T-helper 17 cell (primary cell): ENCODE measurements at places on chromosomes 16 and 17.

GRCh38 chr16:23353440-23353839, 51.3 kb downstream of the SCNN1B start:
- DNase-seq = no peak

- no peak for DNase-seq
Observed at GRCh38 chr17:28392491-28392890, 13.5 kb downstream of the SLC46A1 start.

- no peak for DNase-seq
Observed at GRCh38 chr16:53695070-53695469, 8.6 kb downstream of the RPGRIP1L start.

- DNase-seq = no peak
Observed at GRCh38 chr16:82967424-82967823, 340.7 kb downstream of the CDH13 start.

- DNase-seq = no peak
Observed at GRCh38 chr17:43818966-43819365, 14.0 kb downstream of the MPP3 start.

GRCh38 chr16:65062736-65063583, 58.9 kb downstream of the CDH11 start:
- DNase-seq = no peak

DNA sequence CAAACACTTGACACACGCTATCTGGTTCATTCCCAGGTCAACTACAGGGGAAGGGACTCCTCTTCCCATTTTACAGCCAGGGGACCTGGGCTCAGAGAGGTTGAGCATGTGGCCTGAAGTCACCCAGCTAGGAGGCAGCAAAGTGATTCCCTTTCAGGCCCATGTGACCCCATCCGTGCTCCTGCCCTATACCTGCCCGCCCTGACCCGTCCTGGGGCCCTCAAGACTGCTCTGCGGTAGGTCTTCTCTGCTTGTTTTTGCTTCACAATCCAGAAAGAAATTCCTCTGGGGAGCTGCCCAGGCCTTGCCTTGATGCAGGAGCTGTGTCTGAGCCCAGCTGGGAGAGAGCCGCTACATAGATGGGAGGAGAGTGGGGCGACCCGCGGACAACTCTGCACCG, 161.4 kb downstream of the SDK2 start:
- DNase-seq = no peak

- no peak for DNase-seq
Observed at GRCh38 chr17:63181856-63182255, 215.8 kb downstream of the TANC2 start.

DNA sequence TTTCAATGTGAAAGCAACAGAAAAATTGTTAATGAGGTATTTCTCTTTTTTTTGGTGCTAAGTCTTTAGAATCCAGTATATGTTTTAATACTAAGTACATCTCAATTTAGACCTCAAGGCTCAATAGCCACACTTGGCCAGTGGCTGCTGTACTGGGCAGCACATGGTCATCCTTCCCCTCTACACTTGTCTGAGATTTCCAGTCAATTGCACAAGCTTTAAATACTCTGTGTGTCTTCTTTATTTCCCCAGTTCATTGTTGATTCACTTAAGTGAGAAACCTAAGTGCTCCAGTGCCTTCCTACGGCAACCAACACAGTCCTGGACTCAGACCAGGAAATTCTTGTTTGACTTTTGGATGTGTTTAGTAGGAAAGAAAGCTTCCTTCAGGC, 62.2 kb downstream of the TNRC6C start:
- DNase-seq = no peak

- no peak for DNase-seq
Observed at GRCh38 chr17:77772899-77773358, 185.6 kb upstream of the TNRC6C start.

DNA sequence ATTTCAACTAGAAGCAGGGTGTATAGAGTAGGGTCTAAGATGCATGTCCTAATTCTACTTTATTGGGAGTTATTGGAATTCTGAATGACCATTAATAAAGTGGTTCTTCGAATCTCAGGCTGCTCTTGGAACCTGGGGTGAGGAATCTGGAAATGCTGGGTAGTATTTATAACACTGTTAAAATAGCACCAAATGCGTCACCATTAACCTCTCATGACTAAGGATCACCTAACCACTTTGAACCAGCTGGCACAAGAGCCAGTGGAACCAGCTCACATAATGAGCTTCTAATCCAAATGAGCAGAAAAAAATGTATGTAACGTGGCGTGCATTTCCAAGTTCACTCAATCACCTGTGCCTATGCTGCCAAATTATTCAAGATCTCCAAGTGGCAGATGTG, 281.7 kb downstream of the GRIN2A start:
- no peak for DNase-seq

DNA sequence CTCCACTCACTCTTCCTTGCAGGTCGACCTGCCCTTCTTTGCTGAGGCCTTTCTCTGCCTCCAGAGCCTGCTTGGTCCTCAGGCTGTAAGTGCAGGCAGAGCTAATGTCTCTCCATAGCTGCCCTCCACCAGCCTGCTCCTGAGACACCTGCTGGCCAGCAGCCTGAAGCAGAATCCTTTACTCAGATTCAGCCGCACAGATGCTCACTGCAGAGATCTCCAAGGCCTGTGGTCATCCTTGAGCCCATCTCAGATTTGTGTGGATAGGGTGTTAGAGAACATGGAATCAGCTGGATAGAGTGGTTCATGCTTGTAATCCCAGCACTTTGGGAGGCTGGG, 11.5 kb downstream of the DEXI start:
- no peak for DNase-seq

DNA sequence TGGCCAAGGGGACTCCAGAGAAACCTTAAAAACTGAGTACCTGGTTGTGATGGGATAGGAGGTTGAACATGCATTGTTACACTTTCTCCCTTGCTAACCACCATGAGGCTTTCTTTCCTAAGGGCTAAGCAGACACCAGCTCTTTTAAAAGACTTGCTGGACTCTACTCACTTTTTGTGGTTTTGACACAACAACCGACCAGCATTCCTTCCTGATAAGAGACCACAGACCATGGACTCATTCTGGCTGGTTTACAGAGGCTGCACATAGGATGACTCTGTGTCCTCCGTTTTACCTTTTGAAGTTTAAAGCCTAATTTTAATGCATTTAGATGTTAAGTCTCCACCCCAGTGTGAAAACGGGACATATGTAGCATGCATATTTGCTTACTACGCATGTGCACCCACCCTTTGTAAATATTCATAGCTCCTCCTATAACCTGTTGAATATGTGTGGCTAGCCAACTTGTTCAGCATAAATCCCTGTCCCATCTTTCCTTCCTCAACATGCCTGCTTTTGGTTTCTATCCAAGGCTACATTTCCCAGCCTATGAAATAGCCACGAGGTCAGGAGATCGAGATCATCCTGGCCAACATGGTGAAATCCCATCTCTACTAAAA, 475.9 kb downstream of the GRIN2A start:
- DNase-seq = no peak

- no peak for DNase-seq
Observed at GRCh38 chr16:31377210-31377903, 15.8 kb upstream of the ITGAD start.

DNA sequence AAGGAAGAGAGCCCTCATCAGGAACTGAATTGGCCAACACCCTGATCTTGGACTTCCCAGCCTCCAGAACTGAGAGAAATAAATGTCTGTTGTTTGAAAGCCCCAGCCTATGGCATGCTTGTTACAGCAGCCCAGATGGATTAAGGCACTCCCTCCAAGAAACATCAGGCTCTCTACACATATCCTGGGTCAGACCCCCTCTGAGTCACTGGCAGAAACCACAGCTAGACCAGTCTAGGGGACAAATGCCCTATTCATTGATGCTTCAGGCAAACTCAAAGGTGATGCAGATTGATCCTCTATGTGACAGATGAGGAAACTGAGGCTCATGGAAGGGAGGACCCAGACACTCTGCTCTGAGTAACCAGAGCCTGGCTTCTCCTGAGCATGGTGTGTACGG, 116.8 kb downstream of the WSCD1 start:
- no peak for DNase-seq

DNA sequence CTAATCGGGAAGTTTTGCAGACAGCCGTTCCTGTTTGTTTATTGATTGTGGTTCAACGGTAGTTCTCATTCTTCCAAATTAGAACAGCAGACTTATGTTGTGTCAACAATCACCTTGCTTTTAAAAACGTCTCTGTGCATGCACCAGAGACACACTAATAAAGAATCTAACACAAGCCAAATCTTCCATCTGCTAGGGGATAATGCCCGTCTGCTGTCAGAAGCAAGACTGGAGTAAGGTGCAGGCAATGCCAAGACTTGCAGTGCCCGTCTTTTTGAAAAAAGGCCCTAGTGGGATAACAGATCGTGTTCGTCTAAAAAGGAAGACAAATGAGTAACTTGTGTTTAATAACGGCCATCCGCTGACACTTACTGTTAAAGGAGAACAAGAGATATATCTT, 158.4 kb downstream of the KCNJ2 start:
- no peak for DNase-seq

GRCh38 chr17:8121407-8121680, 2.6 kb downstream of the HES7 start:
- DNase-seq = no peak

DNA sequence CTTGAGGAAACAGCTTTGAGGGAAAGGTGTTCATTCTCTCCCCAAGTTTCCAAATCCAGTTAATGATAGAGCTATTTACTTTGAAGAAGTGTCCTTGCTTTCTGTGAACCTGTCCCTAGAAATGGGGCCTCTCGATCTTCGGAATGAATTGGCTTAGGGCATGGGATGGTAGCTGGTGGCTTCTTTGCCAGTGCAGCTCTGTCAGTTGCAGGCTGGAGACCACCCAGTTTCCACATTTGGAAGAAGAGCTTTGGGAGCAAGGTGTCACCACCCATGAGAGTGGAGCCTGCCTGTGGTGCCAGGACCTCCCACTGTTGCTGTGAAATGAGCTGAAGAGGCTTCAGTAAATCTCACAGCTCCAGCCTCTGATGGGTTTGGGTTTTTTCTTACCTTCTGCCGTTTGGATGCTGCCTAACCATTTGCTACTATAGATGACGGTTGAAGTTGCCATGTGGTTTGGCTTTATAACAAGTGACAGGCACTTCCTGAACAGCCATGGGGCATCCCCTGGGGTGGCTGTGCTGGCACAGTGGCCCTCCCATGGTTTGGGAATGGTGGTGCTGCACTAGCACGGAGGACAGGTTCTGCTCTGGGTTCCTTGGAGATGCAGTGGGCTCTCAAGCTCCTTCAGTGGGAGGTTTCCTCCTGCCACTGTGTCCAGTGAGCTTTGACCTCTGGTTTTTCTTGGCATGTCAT, 19.5 kb upstream of the SLC5A10 start:
- no peak for DNase-seq

GRCh38 chr16:55263271-55264250, 60.4 kb upstream of the IRX6 start:
- no peak for DNase-seq

DNA sequence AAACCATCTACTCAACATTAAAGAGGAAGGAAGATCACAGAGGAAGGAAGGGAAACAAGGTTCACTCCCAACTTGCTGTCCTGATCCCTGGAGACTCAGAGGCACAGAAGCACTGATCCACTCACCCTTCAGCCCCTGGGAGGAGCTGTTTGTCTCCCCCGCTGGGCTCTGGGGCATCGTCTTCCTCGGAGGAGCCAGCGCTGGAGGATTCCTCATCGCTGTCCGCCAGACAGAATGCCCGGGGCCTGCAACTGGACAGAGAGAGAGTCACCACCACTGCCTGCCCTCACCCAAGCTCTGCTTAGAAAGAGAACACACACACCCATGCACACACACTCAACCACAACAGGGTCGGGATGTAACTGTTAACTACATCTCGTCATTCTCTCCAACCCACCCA, 24.8 kb upstream of the ERN1 start:
- DNase-seq = no peak

DNA sequence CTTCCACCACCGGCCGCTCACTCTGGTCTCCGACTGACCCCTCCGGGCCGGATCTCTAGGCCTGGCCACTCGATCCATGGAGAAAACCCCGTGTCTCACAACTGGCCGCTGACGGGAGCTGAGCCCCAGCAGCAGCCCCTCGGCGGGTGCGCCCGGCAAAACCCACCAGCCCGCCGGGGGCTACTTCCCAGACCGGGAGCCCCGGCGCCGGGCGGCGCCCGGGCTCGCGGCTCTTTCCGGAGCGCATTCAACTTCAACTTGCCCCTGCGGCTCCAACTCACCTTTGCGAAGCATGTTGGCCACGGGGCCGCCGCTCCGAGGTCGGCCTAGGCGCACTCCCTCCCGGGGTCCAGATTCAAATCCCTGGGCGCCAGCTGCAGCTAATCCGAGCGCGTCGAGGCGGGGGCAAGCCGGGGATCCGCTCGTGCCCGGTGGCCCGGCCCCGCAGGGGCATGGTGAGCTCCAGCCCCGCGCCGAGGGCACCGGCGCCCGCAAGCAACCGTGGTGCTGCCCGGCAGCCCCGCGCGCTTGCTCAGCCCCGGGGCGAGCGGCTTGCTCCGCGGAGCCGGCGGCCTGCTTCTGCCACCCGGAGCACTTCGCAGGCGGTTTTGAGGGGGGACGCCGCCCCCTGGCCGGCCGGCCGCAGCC, 438 bp downstream of the RTN4RL1 start:
- DNase-seq = no peak

DNA sequence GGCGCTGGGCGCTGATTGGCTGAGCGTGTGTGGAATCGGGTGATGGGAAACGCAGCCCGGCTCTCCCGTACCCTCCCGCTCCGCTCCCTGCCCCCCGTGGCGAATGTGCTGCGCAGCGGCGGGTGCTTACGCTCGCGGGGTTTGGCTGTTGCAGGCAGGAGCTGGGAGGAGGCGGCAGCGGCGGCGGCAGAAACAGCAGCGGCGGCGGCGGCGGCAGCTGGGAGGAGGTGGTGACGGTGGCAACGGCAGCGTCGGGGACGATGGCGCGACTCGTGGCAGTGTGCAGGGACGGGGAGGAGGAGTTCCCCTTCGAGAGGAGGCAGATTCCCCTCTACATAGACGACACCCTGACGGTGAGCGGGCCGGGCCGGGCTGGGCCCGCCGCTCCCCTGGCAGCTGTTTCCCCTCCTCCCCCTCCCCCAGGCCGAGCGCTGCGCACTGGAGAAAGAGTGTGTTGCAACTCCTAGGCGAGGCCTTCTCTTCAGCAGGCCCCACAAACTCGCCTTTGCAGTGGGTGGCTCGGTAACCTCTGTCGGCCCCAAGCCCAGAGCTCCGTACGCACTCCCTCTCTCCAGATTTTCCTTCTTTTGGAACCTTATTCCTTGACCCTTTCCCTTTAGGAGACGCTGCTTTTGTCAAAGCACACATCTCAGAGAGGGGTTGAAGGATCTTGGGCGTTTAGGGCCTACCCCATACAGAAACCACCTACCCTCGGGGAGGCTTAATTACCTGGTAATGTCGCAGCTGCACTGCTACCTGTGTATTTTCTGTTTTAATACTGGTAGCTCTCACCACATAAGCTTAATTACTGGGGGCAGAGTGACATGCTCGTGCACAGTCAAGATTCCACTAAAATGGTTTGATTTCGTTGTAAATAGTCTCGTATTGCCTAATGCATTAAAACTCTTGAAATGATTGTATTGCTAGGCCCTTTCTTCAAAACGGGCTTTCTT, 1.0 kb downstream of the GGNBP2 start:
- peak; percentile 93 for DNase-seq

- DNase-seq = no peak
Observed at GRCh38 chr17:14840616-14841231, 424.4 kb downstream of the PMP22 start.

- DNase-seq = no peak
Observed at GRCh38 chr16:22030087-22030812, 22.3 kb downstream of the MOSMO start.
